ENCODE measurements at places on chromosomes 4 and X.

- DNase-seq: no peak
Measured at GRCh38 chr4:31995943-31996901, 1276.1 kb downstream of the PCDH7 start.

DNA sequence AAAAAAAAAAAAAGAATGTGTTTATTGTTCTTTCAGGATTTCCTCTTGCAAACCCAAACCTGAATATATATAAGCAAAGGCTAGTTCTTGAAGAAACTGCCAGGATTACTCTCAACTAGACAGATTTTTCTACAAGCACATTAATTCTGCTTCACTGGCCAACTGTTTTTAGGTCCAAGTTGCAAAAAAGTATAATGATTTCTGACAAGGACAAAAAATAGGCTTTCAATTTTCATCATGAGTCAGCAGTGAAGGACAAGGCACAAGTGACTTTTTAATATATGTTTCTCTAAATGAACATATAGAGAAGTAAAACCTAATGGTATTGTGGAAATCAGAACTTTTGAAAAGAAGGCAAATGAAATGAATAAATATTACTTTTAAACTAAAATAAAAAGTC is 73.7 kb downstream of the ELOVL6 start:
- no peak for DNase-seq

- DNase-seq: no peak
Measured at GRCh38 chr4:128940971-128941370, 131.5 kb downstream of the JADE1 start.

GRCh38 chr4:143362349-143363046 is 25.8 kb downstream of the GAB1 start:
- no peak for DNase-seq

Data from amygdala (tissue), 56 donors.